ENCODE measurements at places on chromosomes 5 and 9.

DNA sequence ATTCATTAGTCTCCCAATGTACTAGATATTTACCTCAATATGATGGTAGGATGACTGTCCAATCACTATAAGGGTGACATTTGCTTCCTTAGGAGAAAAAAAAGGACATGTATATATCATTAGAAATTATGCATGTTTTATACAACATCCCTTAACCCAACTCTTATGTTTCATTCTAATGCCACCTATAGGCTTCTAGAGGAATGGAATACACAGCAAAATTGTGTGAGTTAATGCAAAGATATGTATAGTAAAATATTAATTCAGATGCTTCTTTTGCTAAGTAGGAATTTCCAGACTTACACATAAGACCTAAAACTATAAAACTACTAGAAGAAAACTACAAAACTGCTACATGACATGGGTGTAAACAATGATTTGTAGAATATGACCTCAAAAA, 3.5 kb downstream of the PRXL2C start:
- DNase-seq = no peak

DNA sequence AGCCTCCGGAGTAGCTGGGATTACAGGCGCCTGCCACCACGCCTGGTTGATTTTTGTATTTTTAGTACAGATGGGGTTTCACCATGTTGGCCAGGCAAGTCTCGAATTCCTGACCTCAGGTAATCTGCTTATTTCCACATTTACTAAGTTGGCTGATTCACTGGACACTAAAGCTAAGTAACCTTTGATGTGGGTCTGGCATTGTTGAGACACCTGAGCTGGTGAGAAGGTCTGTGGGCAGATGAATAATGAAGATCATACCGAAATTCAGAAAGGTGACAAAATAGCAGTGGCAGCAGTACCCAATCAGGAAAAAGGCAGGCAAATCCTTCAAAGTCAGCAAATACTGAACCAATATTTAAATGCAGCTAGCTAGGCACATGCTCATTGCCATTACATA, 210.6 kb upstream of the ZNF608 start:
- no peak for DNase-seq

GRCh38 chr5:132674671-132675506, 1.1 kb downstream of the IL4 start:
- DNase-seq = no peak

- DNase-seq = no peak
Observed at GRCh38 chr9:125683486-125683885, 23.5 kb downstream of the MAPKAP1 start.

- DNase-seq = no peak
Observed at GRCh38 chr5:171543148-171543815, 123.8 kb downstream of the FGF18 start.

GRCh38 chr5:35540002-35540401, 77.7 kb upstream of the SPEF2 start:
- no peak for DNase-seq

GRCh38 chr9:100492952-100493351, 20.0 kb downstream of the TMEFF1 start:
- DNase-seq = no peak

DNA sequence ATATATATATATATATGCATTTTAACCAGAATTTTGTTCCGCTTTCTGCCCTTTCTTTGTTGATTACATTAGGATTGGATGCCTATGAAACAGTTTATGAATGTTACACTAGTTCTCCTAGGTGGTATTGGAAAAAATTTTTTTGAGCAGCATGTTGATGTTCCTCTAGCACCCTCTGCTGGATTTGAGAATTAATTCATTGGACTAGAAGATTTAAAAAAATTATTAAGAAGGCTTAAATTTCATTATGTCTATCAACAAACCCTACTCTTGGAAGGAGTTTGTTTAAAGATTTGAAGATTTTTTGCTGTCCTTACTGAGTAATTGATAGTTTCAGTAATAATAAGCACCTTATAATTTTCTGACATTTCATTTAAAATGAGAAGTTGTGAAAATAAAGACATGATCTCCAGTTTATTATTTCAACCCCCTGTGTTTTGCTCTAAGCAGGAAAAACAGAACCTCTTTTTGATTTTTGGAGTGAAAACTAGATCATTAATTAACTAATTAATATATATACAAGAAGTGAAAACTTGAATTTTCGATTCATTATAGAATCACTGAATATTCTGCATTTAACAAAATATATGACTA, 89.6 kb downstream of the CCDC171 start:
- no peak for DNase-seq

GRCh38 chr5:25027061-25027460, 382.3 kb upstream of the CDH10 start:
- no peak for DNase-seq

Data from activated CD8-positive, alpha-beta T cell treated with anti-CD3 and anti-CD28 coated beads, Interleukin-2, amount 10 ng/mL, durations not matched to agents 7 days and 5 days (primary cell).